ENCODE measurements at places on chromosomes 6 and 20.

- DNase-seq: peak; percentile 10
These were observed 6.0 kb downstream of the OPN5 start for GRCh38 chr6:47787620-47788497.

- DNase-seq: no peak
These were observed 211.3 kb downstream of the PTPRT start for GRCh38 chr20:42978184-42978974.

DNA sequence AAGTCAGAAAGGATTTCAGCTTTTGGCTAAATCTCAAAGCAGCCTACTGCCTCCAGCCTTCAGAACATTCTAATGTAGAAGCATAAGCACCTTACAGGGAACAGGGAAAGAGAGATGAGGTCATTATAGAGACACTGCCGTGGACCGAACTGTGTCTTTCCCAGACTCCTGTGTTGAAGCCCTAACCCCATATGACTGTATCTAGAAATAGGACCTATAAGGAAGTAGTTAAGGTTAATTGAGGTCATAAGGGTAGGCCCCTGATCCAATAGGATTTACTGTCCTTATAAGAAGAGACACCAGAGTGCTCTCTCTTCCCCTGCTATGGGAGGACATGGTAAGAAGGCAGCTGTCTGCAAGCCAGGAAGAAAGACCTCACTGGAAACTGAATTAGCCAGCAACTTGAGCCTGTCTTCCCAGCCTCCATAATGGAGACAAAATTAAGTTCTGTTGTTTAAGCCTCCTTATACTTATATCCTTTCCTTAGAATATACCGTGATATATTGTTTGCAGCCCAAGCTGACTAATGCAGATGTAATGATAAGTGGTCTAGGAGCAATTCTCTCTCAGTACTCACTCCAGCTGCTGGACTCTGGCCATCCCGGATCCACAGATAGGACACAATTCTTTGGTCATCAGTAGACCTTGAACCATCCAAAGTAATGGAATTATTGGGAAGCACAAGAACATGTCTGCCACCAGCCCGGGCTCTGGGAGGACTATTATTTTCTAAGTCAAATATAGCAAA, 71.4 kb downstream of the ALDH5A1 start:
- DNase-seq: no peak

- no peak for DNase-seq
These were observed 8.6 kb downstream of the TPX2 start for GRCh38 chr20:31747640-31748039.

DNA sequence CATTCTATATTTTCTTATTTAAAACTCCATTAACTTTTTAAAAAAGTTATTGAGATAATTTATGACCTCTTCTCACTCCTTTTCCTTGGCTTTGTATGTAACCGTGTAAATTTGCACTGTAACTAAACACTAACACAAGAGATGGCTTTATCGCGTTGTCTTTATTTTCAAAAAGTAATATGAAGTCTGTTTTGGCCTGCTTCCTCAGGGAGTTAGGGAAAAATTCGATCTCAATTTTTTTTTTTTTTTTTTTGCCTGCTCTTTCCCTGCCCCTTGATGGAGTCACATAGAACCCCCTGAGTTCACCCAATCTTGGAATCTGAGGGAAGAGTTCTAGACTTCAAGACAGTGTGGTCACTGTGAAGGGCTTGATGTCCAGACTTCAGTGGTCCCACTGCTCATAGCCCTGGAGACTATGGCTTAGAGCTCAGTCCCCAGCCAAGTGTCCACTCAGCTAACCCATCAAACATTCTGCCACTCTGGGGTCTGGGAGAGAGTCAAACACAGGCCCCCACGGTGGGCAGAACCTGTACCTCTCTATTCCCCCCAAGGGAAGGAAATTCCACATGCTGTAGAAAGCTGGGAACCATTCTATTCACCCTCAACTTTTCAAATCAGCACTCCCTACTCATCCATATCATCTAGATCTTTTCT, 15.7 kb upstream of the TBC1D22B start:
- DNase-seq: no peak

GRCh38 chr20:37285664-37286374, 3.6 kb upstream of the MANBAL start:
- no peak for DNase-seq

DNA sequence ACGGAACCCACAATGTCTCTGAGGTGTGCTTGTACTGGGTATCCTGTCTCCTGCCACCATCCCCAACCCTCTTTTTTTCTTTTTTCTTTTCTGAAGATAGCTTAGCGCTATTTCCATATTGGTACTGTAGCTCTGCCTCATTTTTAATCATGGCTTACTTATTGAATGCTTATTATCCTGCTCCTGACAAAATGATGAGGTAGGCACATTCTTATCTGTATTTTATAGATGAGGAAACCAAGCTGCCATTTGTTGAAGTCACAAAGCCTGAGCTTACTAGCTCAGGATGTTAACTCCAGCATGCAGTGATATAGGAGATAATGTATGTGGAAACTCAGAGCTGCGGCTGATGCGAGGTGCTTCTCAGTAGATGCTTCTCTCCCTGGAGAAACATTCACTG, 61.4 kb upstream of the GPR6 start:
- no peak for DNase-seq

DNA sequence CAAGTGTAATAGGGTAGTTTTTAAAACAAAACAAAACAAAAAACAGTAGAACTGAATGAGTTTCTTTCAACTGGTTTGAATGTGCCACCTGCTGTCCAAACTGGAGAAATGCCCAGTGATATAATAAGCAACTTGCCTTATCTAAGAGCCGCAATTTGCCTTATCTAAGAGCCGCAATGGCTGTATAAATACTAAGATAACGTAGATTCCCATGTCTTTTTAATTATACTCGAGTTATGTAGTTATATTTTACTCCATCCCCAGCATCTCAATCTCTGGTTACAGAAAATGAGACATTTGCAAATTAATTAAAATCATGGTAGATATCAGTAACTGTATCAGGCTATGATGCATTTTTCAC, 67.2 kb downstream of the RPP40 start:
- no peak for DNase-seq

DNA sequence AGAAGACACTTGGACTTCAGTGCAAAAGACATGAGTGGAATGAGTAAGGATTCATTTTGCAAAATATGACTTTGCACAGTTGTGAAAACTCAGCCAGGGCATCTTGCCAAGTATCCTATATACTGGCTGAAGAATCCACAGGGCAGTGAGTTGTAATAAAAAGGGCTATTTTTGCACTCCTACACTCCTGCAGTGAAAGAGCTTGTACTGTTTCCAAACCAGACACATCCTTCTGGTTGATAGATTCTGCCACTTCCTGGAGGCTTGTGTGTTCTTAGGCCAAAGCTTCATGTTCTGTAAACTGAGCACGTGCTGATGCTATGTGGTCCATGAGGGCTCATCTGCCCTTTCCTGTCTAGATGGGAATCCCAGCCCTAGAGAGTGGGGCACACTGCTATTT, 34.9 kb downstream of the GMPR start:
- DNase-seq: no peak

DNA sequence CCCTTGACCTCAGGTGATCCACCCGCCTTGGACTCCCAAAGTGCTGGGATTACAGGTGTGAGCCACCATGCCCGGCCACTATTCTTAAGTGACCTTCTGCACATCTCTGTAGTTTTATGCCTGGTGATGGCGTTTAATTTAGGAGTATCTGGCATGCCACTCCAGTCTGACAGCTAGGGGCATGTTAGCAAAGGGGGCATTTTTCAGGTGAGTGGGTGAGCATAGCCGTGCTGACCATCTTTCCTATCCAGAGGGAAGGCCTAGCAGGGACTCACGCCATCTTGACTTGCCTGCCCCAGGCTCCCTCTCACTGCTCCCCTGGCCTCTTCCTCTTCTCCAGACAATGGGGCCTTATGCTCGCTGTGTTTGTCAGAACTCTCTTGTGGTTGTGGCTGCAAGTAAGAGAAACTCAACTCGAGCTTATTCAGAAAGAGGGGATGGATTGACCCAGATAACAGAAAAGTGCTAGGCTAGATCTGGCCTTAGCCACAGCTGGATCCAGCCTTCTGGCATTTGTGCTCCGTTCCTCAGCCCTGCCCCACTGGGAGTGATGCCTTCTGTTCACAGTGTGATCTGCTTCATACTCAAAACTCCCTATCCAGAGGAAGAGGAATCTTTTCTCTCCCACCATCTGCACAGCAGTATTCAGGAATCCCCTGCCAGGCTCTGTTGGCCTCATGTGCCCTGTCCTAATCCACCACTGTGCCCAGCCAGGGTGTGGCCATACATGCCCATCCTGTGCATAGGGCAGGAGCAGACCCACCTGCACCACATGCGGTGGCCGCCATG, 174.5 kb upstream of the AKAP12 start:
- DNase-seq: no peak
